GM23248 (cell line): ENCODE measurements at places on chromosomes 2 and 18. TPM values are rescaled to one million over a fixed set of nuclear protein-coding genes. Genes with fewer than 3 reads are reported as not detected.

DNA sequence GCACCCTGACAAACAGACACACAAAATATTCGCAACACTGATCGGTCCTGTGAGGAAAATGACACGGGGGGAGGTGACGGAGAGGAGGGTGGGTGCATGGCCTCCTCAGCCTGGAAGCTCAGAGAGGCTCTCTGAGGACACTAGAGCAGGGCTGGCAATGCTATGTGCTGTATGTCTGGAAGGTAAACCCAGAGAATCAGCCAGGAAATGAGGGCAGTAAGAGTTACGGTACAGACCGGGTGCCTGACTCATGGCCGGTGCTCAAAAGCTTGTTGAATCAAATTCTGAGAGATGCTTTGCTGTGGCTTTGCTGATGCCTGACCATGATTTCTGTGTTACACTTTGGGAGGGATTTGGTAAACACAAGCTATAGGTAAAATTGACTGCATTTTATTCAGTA is 81.9 kb downstream of the CCDC93 start:
- no peak for DNase-seq

DNA sequence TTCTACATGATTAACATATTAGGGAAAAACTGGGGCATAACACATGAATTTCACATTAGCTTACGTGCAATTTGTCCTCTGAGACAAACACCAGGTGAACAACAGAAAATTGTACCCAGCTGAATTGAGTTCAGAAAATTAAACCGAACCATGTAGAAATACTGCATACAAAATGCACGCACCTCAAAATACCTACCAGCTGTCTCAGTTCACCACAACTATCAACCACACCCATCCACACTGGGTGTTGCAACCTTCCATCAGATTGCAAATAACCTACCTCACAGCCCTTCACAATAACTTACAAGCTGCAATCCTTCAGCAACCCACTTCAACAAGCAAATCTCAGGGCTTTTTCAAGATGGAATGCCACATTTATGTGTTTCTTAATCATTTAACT is 55.9 kb downstream of the UNC50 start:
- peak; percentile 30 for DNase-seq

- peak; percentile 60 for DNase-seq
These were observed 825 bp downstream of the ITGA6 start for GRCh38 chr2:172427990-172428831.

The AMER3 gene
- polyA plus RNA-seq = not detected in 2 replicates

The PRKAG3 gene
- not detected in 2 replicates for polyA plus RNA-seq
